SJSA1 (cell line): ENCODE measurements at places on chromosomes 2 and 18.

GRCh38 chr18:22668496-22668895 lies 250.8 kb upstream of the CTAGE1 start:
- no peak for DNase-seq

- no peak for DNase-seq
These were observed 74.3 kb upstream of the IGFBP5 start for GRCh38 chr2:216769626-216770025.

DNA sequence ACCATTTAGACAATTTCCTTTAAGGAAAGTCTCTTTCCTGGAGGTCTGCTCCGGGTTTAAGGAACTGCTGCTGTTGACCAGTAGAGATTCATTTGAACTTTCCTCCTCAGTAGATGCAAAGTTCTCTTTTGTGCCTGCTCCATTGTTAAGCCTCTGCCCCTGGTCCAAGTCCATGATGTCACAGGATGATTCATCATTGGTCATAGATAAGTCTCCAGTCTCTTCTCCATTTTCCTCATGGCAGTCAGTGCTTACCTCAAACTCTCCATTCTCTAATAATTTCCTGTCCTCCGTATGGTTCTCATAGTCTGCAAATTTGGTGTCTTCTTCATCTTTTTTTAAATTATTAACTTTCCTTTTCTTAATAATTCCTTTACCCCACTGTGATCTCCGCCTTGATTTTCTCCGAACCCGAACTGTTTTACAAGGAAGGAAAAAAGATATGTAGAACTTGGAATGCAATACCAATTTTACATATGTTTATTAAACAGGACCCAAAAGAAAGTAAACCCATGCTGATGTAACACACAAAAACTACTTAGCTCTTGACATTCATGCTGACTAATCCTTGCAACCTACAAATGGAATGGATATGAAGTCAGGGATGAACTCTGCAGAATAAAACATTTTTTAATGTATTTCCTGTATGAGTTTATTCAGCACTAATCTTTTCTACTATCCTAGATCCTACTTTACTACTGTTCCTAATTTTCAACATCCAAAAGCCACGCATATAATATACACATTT lies 169.1 kb downstream of the ATAD2B start:
- DNase-seq, result peak; percentile 57

DNA sequence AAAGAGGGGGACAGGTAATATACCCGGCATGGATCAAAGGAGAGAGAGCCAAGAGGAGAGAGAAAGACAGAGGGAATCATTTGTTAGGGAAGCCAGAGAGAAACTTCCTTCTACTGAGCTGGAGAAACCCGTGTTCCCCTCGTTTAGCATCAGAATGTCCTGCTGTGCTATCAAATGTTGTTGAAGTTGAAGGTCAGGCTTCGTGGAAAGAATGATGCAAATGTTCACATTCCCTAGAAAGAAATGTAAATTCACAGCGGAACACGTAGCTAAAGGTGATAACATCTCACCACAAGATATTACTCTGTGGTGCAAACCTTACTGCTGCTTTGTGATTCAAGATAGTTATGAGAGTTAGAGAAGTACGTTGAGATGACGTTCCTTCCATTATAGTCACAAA lies 258.1 kb downstream of the LNPK start:
- DNase-seq, result no peak

DNA sequence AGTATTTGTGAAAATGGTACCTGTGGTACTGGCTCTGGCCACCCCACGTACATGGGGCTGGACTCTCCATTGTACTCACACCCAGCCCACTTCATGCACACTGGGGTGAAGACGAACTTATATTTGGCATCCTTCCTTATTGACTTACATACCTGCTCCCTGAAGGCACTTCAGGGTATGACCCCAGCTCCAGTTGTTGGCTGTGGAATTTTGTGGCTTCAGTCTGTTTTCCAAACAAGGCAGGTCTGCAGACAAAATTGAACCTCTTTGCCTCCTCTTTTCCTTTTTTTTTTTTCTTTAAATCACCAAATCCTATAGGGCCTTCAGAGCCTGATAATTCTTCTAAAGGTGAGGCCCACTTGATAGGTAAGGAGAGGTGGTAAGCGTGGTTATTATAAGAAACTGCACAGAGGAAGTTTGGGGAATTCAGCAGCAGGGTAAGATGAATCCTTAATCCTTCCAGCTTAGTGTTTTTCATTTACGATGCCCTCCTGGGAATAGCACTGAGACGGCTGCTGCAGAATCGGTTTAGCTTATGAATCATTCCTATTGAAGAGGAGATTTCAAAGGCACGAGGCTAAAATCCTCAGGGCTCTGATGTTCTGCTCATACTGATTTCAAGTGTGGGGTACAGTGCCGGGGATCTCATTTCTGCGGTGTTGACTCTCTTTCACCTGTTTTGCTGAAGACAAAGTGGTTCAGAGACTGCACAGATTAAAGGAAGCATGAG lies 55.2 kb downstream of the KIF5C start:
- DNase-seq, result no peak

DNA sequence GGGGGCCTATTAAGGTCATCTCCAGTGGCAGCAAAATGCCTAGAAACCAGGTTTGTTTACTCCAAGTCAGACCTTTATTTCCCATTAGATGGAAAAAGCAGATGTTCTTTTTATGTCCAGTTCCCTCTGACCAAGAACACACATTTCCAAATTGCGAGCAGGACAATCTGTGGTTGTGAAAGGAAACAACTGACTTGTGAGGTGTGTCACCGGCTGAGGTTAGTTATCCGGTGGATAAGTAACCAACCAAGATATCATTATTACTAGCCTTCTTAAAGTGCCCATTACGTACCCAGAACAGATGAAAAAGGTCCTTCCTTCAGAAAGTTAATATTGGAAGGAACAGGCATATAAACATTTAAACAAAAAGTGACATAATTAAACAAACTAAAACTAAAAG lies 112.9 kb downstream of the THADA start:
- DNase-seq, result no peak

DNA sequence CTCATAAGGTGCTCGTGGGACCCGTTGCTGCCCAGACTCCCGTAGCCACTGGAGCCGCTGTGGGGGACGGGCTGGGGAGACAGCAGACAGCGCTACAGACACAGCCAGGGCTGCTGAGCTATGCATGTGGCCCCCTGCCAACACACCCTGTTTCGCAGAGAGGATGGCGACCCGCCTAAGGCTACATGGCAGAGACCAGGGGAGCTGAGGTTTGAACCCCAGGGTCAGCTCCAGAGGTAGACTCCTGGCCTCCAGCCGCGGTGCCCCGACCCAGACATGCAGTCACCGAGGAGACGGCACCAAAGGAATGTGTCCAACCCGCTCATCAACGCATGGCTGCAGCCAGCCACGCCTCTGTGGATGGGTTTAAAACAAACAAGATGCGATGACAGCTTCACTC lies 21.0 kb upstream of the HES6 start:
- no peak for DNase-seq

GRCh38 chr2:175180701-175181103 lies 808 bp downstream of the ATP5MC3 start:
- DNase-seq, result peak; percentile 59

DNA sequence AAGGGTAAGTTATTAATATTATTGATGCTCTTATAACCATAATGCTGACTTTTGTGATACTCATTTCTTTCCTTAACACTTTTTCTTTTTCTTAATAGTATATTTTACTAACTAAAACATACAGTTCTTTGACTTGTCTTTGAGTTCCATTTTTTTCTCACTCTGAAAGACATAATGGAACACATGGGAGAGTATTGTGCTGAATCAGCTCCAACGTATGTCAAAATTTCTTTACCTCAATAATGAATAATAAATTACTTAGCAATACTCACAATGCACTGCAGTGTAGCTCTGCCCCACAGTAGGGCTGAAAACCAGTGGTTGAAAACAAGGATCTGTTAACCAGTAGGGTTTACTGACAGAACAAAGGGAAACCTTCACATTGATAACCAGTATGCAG lies 40.7 kb downstream of the ACVR1 start:
- DNase-seq, result no peak

- no peak for DNase-seq
These were observed 224.5 kb downstream of the UXS1 start for GRCh38 chr2:105969552-105969951.

DNA sequence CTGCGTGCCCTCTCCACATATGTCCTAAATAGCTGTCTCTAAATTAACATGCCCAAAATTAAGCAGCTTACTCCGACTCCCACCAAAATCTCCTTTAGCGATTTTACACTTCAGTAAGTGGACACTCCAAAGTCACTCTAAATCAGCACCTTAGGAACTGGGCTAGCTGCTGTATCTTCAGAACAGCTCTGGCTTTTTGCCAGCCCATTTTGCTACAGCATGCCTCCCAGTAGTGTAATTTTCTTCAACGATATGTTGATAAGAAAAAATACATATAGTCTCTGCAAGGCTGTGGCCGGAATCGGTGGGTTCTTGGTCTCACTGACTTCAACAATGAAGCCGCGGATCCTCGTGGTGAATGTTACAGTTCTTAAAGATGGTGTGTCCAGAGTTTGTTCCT lies 291.8 kb upstream of the RGPD4 start:
- no peak for DNase-seq

DNA sequence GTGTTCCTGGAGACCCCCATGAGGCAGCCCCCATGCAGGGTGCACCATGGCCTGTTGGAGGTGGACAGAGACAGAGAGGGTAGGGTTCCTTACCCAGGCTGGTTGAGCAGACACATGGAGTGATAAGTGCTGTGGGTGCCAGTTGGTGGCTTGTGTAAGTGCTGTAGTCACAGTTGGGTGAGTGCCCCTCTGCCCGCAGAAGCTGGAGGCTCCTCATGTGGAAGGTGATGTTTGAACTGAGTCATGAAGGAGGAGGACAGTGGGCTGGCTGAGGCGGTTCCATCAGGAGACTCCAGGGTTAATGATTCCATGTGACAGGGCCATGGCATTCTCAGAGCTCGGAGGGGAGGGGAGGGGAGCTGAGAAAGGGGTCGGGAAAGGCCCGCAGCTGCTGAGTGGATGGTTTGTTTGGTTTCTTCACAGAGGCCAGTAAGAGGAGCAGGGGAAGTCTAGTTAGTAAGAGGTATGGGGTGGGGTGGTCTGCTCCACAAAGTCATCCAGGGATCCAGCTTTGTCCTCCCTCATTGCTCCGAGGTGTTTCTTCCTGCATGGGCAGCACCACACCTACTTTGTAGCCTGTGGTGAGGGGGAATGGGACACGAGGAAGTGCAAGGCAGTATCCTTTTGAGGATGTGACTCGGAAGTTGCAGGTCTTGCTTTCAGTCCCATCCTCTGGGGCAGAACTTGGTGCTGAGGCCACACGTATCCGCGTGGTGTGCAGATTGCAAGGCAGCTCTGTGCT lies 13.6 kb downstream of the IMPA2 start:
- DNase-seq, result no peak

DNA sequence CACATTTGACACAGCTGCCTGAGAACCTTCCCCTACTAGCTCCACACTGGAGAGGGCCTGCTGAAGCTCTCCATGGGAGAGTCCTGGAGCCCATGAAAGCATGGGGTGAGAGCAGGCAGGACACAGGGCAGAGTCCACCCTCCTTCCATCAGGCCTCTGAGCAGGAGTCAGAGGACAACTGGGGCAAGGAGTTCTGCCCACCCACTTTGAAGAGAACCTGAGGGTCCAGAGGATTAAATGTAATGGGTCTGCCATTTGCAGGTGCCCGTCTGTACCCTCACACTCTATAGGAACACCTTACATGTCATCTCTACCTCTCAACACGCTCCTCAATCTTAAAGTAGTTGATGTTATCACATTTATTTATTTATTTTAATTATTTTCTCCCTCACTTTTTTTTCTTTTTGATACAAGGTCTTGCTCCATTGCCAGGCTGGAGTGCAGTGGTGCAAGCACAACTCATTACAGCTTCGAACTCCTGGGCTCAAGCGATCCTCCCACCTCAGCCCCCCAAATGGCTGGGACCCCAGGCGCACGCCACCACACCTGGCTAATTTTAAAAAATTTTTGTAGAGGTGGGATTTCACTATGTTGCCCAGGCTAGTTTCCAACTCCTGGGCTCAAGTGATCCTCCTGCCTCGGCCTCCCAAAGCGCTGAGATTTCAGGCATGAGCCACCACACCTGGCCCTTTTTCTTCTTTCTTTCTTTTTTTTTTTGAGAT lies 10.2 kb downstream of the ADRA2B start:
- no peak for DNase-seq

GRCh38 chr2:32931945-32932709 lies 14.6 kb upstream of the LTBP1 start:
- DNase-seq, result no peak

- no peak for DNase-seq
These were observed 636.0 kb upstream of the LRATD1 start for GRCh38 chr2:13996527-13996926.

- no peak for DNase-seq
These were observed 143.8 kb upstream of the APCDD1 start for GRCh38 chr18:10310626-10311025.

- no peak for DNase-seq
These were observed 433.1 kb upstream of the RAB12 start for GRCh38 chr18:8176109-8176508.

- no peak for DNase-seq
These were observed 1.1 kb downstream of the DNAJC27 start for GRCh38 chr2:24970483-24971285.

DNA sequence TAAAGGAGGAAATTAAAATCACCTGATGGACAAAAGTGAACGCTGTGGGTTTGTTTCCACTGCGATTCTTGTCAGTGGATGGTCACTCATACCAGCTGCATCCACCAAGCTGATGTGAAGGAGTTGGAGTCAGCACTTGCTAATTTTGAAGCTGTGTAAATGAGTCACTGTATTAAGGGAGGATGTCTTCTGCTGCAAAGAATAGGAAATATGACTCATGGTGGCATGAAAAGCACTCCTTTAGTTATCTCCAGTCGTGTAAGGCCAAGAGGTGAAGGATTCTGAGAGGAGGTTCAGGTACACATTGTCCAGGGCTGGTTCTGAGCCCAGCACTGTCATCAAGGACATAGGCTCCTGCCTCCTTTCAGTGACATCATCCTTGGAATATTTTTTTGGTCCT lies 71.7 kb upstream of the SKOR2 start:
- no peak for DNase-seq

- DNase-seq, result no peak
These were observed 185.7 kb downstream of the SUCLG1 start for GRCh38 chr2:84273406-84273805.
